Choroid plexus epithelial cell (primary cell): ENCODE measurements at places on chromosomes 5 and 9.

DNA sequence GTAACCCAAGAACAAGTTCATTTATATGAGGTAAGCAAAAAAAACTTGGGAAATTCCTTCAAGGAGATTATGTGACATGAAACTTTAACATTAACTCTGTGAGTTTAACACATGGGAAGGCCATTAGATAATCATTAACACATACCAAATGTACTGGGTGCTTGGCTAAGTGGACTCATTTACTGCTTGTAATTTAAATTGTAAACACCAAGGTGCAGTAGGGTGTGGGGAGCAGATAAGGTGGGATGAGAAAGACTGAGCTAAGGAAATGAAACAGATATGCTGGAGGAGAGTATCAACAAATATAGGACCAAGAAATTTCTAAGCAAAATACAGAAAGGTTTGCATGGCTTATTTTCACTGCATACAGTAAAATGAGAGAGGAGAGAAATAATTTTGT, 2384.8 kb upstream of the ACO1 start:
- DNase-seq, result no peak

DNA sequence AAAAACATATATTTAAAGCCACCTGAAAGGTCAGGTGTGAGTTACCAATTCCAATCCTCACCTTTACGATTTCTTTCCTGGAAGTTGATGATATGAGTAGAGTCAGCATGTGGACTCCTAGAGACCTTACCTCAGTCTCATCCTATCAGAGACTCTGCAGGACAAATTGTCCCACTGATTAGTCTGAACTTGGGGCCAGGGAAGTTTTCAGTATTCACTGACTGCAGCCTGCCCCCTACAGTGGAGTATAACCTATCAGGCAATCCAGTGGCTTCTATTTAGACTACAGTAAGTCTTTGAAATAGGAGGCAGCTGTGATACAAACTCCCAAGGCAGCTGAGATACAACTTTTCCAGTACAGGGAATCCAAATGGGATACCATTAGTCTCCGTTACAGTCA, 449.4 kb upstream of the CDH10 start:
- DNase-seq, result no peak

- DNase-seq, result peak; percentile 80
Observed at GRCh38 chr9:84397822-84398221, 57.3 kb upstream of the SLC28A3 start.

- DNase-seq, result no peak
Observed at GRCh38 chr9:37784291-37784615, 611 bp downstream of the EXOSC3 start.

DNA sequence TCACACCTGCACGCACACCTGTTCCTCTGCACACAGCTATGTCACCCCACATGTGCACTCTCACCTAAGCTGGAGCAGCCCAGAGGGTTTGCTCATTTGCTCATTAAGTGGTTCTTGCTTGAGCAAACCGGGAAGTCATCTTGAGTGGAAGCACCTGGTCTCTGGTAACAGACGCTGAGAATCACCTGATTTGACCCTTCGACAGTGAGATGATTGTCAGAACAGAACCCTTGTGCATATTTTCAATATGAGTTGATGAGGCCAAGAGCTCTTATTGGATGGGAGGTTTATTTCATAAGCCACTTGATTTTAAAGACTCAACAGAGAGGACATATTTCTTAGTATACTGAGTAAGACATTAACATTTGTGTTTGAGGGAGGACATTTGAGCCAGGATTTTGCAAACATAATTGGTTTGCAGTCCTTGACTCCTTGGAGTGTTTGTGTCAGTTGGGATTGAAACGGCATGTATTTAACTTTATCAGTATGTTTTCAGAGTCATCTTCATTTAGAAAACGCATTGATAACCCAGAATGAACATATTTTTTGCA, 22.1 kb upstream of the LPCAT1 start:
- no peak for DNase-seq

- peak; percentile 98 for DNase-seq
Observed at GRCh38 chr9:136118320-136119060, at the start of gene TMEM250. TMEM250 (minus strand) TSS chr9:136118875; CDS start chr9:136116900, 1,975 bp downstream.

- no peak for DNase-seq
Observed at GRCh38 chr9:127754099-127755060, 19.3 kb upstream of the TOR2A start.

DNA sequence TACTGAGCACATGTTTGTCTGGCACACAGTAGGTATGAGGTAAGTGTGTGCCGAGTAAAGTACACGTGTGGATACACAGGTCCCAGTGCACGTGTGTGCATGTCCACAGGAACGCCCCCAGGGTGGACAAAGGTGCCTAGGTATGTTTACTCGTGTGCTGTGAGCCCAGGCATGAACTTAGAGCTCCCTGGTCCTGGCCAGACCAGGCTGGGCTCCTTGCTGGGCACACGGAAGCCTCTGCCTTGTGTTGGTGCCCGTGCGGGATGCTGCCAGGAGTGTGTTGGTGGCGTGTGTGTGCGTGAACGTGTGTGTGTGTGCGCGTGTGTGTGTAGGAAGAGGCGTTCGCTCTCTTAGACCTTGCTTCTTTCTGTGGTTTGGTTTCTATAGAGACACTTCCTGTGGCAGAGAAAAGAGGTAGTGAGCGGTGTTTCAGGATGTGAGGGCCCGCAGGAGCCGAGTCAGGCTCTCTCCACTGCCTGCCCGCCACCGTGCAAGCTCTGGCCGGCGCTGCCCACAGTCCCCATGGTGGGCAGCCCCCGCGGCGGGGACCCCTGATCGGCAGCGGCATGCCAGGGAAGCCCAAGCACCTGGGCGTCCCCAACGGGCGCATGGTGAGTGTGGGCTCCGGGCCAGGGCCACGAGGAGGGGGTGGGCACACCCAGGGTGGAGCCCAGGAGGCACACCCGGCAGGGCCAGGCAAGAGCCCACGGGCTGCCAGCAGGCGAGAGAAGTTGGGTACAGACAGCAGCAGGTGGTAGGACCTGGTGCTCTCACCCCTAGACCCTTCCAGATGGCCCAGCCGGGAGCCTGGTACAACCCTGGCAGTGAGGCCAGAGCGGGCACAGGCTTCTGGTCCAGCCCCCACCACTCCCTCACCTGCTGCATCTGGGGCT, at the start of gene RGS14:
Gene RGS14, plus strand, starts transcription at position 466 of the 893 bp plus-strand sequence. Its CDS starts 101 bp downstream, at position 567.
- peak; percentile 71 for DNase-seq

GRCh38 chr5:180868960-180869359, 7.9 kb upstream of the ZFP62 start:
- peak; percentile 82 for DNase-seq

- peak; percentile 56 for DNase-seq
Observed at GRCh38 chr5:168076561-168076991, 214.9 kb upstream of the WWC1 start.

DNA sequence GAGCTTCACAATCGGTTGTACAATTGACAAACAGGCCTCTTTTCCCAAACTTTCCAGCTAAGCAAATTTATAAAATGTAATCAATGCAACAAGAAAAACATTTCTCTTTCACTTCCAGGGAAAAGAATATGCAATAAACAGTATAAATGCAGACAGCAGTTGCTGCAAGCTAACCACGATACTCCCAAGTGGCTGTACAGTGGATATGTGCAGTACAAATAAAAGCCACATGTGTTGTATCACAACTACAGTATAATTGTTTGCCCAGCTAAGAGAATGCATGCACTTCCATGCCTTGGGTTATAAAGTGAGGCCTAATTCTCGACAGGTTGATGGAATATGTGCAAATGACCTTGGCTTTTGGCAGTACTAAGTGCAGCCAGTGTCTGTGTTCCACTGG, 16.7 kb upstream of the PDCL start:
- DNase-seq, result no peak

DNA sequence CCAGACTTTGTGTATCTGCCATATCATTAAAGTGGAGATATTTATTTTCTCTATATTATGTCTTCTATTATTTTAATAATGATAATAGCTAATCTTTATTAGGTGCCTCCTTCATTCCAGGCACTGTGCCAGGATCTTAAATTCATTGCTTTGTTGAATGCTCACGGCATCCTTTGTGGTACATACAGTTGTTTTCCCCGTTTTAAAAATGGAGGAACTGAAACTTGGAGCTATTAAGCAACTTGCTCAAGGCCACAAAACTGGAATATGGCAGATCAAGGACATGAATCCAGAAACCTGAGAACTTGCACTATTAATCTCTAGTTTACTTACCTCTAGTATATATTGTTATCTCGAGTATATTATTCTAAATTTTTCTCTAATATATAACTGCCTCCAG, 41.5 kb upstream of the PPP3R2 start:
- no peak for DNase-seq

DNA sequence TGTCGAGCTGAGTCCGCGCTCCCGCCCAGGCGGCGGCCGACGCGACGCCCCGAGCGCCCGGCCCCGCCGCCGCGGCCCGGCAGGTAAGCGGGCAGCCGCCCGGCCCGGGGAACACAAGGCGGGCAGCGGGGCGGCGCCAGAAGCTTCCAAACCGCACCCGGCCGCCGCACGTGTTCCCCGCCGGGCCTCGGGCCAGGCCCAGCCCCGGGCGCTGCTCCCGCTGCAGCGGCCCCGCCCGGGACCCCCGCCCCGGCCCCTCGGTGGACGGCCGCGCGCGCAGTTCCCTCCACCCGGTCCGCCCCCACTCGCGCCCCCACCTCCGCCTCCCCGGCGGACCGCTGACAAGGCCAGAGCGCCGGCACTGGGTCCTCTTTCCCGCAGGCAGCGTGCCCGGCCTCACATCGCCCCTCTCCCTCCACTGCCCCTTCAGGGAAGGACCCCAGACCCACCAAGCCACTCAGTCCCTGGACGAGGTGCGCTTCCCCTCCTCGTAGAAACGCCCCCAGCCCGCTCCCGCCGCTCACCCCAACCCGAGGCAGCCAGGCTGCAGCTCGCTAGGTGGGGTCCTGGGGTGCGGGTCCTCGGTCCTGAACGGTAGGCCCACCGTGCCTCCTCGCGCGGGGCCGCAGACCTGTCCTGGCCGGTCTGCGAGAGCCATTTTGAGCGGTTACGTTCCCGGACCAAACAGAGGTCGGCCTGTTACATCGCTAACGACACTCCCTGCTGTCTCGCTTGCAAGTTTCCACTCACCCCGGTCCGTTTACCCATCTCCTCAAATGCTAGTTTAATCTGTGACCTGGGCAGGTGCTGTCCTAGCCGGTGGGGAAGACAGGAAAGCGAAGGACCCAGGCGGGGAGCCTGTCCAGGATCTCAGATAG, 475 bp downstream of the WDR5 start:
- DNase-seq, result peak; percentile 37

DNA sequence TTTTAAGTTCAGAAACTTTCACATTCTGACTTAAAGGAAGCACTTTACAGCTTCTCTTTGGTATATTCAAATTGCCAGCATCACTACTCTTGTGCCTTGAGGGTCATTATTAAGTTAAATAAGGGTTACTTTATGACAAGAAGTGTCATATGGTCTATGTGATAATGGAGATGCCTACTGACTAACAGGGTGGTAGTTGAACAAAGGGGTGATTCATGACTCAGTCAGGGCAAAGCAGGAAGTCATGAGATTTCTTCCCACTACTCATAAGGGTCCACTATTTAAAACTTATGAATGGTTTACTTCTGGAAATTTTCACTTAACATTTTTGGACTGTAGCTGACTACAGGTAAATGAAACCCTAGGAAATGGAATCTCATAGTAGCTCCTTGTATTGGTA, 938.3 kb upstream of the PTPRD start:
- no peak for DNase-seq

GRCh38 chr5:63820577-63820976, 141.7 kb downstream of the HTR1A start:
- DNase-seq, result no peak

- DNase-seq, result no peak
Observed at GRCh38 chr9:36966371-36967097, 67.5 kb downstream of the PAX5 start.

GRCh38 chr5:176633598-176633997, 3.1 kb downstream of the EIF4E1B start:
- DNase-seq, result no peak

GRCh38 chr5:91030521-91031401, 352.4 kb downstream of the ARRDC3 start:
- no peak for DNase-seq

GRCh38 chr5:10704949-10705621, 55.9 kb downstream of the DAP start:
- peak; percentile 80 for DNase-seq

GRCh38 chr5:176201811-176202210, 36.4 kb upstream of the SIMC1 start:
- no peak for DNase-seq

DNA sequence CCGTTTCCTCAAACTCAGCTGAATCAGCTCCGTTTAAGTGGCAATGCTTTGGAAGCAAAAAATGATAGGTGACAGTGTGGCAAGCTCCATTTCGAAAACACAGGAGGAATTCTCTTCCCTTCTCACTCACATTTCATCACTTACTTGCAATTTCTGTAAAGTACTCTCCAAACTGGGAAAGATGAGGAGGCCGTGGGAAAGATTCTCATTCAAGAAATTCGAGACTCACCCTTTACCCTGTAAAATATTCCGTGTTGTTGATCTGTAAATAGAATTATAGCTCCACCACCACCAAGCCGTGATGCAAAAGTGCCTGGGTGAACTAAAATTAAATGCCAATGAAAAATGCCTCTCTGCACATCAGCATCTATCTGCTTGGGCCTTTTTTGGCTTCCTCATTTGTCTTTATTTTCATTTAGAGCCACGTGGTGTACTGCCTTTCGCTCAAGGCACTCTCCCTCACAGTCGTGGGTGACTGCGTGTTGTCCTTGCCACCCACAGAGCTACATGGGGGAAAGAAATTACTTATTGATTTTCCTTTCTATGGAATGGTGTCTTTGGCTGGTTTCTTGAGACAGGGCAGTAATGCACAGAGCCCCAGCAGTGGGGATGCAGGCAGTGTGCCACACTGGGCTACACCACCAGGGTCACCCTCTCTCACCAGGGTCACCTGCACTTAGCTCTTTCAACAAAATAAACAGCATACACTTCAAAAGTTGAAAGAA, 289.3 kb upstream of the TAS2R1 start:
- DNase-seq, result peak; percentile 58

DNA sequence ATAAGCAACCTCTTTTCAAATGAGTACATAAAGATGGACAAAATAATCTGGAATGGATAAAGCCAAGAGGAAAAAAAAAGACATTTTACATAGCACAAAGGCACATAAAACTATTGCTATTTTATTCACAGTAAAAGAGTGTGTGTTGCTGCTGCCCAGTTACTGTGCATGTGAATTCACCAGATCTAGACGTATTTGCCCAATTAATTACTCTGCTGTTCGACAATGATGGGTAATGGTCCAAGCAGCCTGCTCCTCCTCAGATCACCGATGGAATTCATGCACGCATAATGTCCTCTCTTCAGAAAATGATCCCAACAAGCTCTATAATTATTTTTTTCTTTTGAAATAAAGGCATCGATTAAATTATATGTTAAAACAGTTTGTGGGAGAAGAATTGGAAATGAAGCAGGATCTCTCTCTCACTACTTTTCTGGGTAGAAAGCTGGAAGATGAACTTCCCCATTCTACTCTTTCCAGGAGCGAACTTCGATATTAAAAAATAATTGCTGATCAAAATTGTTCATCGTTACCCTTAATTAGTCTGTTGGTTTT, 357.4 kb upstream of the CCNH start:
- DNase-seq, result no peak
